ENCODE measurements at places on chromosomes 5 and 9.

DNA sequence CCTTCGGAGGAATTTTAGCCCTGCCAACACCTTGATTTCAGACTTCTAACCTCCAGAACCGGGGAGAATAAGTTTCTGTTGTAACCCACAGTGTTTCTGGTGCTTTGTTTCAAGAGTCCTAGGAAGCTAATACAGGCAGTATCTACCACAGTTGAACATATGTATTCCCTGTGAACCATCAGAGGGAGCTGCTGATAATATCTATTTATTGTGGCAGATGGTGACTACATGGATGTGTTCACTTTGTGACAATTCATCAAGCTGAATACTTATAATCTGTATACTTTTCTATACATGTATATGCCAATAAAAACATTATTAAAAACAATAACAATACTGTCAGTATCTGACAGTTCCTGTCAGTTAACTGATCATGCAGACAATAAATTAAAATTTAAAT lies 137.2 kb upstream of the GNA14 start:
- DNase-seq = no peak

- DNase-seq = no peak
Measured at GRCh38 chr9:99778836-99779235, 42.8 kb upstream of the NR4A3 start.

GRCh38 chr5:149157330-149157729 lies 16.0 kb downstream of the ABLIM3 start:
- DNase-seq = no peak

DNA sequence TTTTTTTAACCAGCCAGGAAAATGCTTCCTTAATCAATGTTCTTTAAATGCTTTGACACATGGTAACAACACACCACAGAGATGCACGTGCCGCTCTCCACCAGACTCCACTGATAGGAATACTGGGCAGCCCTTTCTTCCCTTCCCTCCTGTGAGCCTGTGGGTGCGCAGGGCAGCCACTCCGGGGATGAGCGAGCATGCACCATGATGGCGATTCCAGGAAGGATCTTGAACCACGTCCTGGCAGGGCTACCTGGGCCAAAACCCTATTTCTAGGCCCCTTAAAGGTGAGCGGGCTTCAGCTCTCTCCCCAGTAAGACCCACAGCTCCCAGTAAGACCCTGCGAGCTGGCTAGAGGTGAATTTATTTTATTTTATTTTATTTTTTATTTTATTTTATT lies 128.2 kb downstream of the MVB12B start:
- DNase-seq = no peak

DNA sequence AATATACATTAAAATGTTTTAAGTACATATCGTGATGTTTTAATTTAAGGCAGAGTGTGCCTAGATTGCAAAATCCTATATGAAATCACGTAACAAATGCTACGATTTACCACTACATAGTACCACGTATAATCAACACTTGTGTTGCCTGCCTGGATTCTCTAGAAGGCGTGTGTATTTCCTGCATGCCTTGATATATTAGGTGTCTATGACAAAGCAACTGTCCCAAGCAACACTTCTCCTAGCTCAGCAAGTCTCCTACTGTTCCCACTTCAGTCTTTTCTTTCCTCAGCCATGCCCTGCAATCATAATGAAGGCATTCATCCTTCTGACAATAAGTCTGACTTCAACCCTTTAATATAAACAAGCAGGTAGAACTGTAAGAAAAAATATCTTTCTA lies 89.6 kb downstream of the PTPRD start:
- DNase-seq = no peak

DNA sequence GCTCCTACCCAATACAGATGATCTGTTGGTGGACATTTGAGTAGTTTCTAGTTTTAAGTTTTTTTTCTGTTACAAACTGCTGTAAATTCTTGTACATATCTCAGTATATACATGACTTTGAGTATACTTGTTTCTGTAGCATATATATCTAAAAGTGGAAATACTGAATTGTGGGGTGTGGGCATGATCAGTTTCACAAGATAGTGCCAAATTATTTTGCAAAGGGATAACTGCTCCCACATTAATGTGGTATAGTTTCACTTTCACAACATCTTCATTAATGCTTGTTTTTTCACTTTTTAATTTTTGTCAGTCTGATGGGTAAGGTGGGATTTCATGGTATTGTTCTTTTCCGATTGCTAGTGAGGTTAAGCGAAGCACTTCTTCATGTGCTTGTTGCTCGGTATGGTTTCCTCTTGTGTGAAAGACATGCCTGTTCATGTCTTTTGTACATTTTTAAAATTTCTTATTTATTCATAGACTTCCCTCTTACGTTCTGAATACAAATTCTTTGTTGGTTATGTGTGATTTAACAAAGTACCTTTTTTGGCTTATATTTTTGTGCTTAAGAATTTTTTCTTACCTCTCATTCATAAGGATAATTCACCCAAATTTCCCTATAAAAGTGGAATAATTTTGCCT lies 103.5 kb downstream of the CDC42SE2 start:
- no peak for DNase-seq

GRCh38 chr9:132670457-132671391 lies at the start of gene GTF3C4:
GTF3C4 (plus strand) TSS chr9:132670464; CDS start chr9:132670599, 135 bp downstream.
- peak; percentile 12 for DNase-seq
